ENCODE measurements at places on chromosomes 16 and 17.

DNA sequence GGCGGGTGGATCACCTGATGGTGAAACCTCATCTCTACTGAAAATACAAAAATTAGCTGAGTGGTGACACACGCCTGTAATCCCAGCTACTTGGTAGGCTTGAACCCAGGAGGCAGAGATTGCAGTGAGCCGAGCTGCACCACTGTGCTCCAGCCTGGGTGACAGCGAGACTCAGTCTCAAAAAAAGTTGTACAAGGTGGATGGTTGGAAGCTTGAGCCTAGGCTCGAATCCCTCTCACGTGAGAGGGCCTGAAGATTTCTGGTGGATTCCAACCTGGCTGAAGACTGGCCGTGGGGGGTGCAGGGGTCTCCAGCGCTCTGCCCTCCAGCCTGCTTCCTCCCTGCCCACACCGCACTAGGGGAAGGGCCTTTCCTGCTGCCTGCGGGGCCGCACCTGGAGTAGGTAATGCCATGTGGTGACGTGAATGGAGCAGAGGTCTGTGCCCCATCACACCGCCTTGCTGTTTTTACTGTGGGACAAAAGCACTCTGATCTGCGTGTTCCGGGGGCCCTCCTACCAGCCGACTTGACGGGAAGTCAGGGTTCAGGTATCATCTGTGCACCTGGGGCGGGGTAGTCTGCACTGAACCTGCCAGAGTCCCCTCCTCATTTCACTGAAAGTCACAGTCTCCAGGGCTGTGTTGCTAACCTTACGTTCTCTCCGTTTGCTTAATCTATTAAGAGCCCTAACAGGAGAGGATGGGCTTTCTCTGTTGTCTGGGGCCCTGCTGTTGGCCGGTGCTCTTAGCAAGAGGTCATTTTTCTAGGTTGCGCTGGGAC, 4.2 kb downstream of the RPL13 start:
- peak; percentile 12 for DNase-seq

GRCh38 chr16:17359788-17360390, 110.9 kb downstream of the XYLT1 start:
- peak; percentile 70 for DNase-seq

DNA sequence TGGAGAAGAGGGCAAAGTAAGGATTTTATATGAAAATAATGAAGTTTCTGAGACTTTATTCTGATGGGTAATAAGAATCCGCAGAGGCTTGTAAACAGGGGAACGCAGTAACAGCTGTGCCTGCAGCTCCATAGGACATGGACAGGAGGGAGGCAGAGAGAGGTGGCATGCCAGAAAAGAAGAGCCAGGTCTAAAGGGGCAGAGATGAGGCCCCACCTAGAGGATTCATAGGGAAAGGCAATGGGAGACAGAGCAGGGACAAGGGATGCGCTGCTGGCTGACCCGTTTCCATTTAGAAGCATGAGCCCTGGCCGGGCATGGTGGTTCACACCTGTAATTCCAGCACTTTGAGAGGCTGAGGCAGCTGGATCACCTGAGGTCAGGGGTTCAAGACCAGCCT, 340.3 kb upstream of the CDH5 start:
- DNase-seq = no peak

DNA sequence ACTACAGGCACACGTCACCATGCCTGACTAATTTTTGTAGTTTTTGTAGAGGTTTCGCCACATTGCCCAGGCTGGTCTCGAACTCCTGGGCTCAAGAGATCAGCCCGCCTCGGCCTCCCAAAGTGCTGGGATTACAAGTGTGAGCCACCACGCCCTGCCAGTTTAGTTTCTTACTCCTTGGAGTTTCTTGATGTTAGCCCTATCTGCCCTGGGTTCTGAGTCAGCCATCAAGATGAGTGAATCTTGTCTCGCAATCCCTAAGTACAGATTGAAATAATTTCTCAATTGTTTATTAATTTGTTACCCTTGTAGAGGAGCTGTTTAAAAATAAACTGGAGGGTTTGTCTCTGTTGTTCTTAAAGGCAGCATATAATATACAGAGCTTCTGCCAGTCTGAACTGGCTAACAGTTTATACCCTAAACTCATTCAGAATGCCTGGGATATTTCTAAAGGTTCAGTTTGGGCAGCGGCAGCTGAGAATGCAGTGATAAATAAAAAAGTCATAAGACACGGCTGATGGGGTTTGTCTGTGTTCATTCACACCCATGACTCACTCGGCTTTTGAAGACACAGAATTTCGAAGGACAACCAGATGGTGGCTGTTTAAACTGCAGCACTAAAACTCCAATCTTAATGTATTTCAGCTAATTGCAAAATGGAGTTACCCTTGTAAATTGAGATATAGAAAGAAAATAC, 39.6 kb downstream of the GPRC5B start:
- DNase-seq = no peak

GRCh38 chr17:75273977-75274708, 3.1 kb upstream of the MIF4GD start:
- no peak for DNase-seq

DNA sequence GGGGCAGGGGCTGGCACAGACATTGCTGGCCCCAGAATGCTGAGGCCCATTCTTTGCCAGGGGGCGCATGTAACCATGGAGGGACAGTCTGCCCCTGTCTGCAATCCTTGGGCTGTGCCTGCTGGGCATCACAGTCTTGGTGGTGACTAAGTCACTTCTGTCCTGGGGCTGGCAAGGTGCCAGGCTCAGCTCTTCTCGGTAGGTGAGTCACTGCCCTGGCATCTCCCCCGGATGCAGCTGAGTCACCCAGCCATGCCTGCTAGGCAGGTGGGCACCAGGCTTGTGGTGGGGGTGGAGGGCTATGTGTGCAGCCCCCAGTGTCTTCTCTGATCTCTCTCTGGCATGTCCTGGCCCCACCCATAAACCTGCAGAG, 5.6 kb downstream of the RARA start:
- DNase-seq = peak; percentile 94

DNA sequence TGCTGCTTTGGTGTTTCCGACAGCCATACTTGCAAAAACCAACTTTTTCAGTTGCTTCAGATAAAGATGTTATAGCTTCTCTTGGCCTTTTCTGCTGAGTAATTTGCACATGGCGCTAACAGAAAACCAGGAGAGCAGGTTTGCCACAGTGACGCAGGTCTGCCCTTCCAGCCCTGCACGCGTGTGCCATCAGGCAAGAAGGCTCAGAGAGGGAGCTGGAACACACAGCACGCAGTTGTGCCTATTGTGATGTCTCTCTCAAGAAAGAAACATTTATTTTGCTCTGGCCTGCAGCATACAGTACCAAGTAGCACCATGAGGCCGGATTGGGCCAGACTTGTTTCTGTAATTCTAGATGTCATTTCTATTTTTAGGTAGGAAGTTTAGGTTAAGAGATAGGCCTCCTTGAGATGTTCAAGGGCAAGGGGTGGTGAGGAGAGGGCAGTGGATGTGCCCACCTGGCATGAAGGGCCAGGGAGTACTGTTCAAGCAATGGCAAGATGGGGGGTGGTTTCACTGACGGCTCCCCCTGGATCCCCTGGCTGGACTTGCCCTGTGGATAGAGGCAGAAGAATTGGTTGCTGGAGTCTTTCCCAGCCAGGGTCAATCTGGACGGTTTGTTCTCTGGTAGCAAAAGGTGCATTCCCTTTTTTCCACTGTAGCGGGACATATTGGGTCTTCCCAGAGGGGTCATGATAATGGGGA, 1.9 kb downstream of the CBX2 start:
- DNase-seq = no peak

- no peak for DNase-seq
Measured at GRCh38 chr17:4735876-4736651, 3.6 kb upstream of the ZMYND15 start.

Measured in CD4-positive, alpha-beta T cell treated with Interleukin-6 for 4 hours (primary cell).